ENCODE measurements at places on chromosomes 1 and 21.

GRCh38 chr1:54173681-54174080 lies 20.9 kb upstream of the CDCP2 start:
- no peak for DNase-seq

GRCh38 chr1:159600894-159601293 lies 13.3 kb downstream of the APCS start:
- DNase-seq = no peak

DNA sequence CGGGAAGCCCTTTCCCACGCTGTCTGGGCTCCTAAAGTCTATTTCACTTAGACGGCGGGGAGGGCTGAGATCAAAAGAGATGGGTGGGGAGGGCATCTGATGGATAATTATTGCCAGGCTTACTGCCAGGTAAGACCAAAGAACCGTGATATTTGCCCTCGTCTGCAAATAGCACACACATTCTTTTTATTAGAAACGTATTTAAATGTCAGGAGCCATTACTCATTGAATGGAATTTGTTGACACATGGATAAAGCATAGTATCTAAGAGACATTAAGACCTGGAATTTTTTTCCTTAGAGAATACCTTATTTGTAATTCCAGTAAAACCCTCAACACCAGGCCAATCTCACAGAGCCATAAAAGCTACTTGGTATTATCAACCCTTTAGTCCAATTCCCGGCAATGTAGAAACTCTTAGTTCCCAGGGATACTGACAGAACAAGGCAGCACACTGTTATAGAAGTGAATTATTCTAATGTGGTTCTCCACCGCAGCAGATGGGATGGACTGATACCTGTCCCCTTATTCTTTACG lies 10.6 kb downstream of the URB1 start:
- no peak for DNase-seq

- no peak for DNase-seq
Observed at GRCh38 chr21:42652527-42653230, 742 bp upstream of the PDE9A start.

DNA sequence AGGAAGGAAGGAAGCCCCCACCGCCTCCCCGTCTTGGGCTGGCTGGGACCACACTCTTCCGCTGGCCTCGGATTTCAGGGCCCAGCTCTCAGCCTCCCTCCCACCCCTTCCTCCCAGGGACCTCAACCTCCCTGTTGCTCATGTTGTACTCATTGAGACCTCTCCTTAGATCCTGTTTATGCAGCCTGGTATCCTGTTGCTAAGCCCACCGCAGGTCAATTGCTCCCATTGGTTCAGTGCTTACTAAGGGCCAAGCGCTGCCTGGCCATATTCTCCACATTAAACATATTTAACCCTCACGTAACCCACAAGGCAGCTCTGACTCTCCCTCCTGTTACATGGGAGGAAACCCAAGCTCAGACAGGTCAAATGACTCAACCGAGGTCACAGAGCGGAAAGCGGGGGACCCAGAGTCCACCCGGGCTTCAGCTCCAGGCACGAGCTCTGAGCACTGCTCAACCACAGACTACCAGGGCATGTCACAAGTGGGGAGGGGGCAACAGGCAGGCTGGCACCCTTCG lies 23.2 kb upstream of the H6PD start:
- DNase-seq = no peak

Data from activated CD8-positive, alpha-beta memory T cell treated with anti-CD3 and anti-CD28 coated beads for 48 hours (primary cell).